ENCODE measurements at places on chromosomes 6 and 20. TPM values are rescaled to one million over a fixed set of nuclear protein-coding genes. Genes with fewer than 3 reads are reported as not detected.

GRCh38 chr6:161575523-161576254 is 301.8 kb upstream of the AGPAT4 start:
- DNase-seq = no peak

DNA sequence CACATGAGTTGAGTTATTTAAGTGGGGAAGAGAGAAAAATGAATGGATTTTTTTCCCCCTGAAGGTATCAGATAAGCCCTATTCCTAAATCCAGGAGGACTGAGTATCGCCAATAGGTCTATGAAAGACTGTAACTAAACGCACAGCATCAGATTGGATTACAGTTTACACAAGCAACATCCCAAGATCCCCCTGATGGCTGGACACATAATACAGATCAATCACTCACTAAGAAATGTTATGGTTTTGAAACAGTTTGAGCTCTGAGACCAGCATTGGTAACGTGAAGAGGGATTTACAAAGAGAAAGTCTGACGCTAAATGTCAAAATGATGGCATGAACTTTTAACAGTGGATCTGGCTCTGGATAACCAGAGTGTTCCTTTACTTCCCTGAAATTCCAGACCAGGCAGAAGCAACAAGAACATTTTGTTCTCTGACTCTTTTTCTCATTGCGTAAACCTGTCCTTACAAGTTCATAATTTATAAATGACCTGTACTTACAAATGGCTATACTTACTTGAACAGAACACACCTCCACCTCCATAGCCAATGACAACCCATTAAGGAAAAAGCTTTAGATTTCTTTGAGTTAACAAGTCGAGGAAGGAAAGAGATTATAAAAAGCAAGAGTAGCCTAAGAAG is 131.8 kb upstream of the BEND3 start:
- no peak for DNase-seq

GRCh38 chr6:106069478-106069877 is 16.7 kb upstream of the PRDM1 start:
- DNase-seq = no peak

GRCh38 chr6:38239719-38240451 is 399.8 kb downstream of the BTBD9 start:
- DNase-seq = no peak

- DNase-seq = no peak
These were observed 1282.3 kb upstream of the GJE1 start for GRCh38 chr6:140850438-140850837.

Gene LAMA5
- 0.30 TPM for polyA plus RNA-seq

Data from immature natural killer cell (primary cell).